ENCODE measurements at places on chromosomes 16 and 17.

- DNase-seq = no peak
These were observed 28.5 kb downstream of the STAT5B start for GRCh38 chr17:42247734-42248133.

DNA sequence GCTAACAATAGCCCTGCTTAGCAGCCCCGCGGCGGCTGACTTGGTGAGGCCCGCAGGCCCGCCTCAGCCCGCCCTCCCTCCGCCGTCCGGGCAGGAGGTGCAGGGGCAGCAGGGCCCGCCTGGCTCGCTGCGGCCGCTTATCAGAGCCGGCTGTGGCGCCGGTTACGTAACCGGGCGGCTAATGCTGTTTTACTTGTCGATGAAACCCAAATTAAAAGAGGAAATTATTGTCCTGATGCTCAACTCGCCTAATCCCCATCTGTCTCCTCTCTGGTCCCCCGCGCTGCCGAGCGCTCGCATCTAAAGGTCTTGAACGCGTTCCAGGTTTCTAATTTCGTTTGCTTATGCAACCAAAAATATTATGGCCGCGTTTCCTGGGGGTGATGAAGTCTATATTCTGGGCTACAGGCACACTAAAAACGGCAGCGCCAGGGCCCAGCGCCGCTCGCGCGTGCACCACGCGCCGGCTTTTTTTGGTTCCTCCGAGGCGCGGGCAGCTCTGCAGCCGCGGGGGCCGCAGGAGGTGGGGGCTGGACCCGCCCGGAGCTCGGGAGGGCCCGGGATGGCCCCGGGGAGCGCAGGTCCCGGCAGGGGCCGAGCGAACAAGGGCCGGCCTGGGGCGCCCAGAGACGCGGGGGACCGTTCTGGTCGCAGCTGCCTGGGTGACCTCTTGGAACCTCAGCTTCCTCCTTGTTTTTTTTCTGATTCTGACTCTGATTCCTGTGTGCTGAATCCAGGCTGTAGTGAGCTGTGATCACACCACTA, 65.2 kb upstream of the TOB1 start:
- no peak for DNase-seq

DNA sequence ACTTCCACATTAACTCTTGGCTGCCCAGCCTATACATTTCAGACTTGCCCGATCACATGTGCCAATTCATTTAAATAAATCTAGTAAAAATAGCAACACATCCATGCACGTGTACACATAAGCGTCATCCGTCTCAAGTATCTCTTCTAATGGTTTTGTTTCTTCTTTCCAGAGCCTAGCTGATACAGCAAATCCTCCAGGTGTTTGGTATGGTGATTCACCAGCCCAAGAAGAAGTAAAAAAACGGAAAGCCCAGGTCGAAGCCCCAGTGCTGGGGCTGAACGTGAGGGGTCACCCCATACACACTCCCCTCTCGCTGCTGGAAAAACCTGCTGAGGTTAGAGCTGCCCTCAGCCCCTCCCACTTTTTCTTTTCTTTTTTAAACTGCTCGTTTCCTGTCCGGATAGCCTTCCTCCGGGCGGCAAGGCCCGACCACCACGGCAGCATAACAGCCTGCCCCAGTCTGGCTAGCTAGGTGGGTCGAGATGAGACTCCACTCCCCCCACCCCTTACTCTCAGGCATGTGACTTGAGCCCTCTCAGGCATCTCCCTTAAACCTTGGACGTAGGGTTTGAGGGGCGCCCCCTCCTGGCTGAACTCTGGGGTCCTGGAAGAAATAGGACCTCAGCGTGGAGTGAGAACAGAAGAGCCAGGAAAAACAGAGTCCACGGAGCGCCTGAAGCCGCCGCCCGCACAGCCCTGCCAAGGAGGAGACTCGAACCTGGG, 13.9 kb upstream of the OR1F1 start:
- DNase-seq = no peak

GRCh38 chr16:4692460-4693295, 684 bp upstream of the NUDT16L1 start:
- DNase-seq = no peak

- DNase-seq = peak; percentile 81
These were observed at the start of gene RSAD1 for GRCh38 chr17:50478391-50479381. TSS of gene RSAD1 (plus strand) at chr17:50478860. CDS start at chr17:50478885, 25 bp downstream.

DNA sequence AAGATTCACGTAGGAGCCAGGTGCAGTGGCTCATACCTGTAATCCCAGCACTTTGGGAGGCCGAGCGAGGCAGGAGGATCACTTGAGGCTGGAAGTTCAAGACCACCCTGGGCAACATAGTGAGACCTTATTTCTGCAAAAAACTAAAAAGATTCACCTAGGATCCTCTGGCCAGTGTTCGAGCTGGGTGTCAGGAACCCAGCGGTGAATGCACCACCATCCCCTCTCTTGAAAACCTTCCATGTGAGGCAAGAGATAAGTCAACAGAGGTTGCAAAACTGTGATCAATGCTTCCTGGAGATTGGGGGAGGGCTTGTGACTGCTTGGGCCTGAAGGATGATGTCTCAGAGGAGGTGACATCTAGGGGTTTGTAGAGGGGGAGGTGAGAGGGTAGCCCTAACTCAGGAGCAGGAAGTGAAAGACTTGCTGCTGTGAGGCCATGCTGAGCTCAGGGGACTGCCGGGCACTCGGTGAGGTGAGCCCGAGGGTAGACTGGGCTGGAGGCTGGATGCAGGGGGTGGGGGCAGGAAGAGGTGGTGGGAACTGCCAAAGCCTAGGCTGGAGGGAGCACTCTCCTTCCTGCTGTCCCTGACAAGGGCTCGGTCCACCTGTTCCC, 11.7 kb downstream of the GJD3 start:
- no peak for DNase-seq

- no peak for DNase-seq
These were observed 417.9 kb downstream of the MAF start for GRCh38 chr16:79182616-79183015.

DNA sequence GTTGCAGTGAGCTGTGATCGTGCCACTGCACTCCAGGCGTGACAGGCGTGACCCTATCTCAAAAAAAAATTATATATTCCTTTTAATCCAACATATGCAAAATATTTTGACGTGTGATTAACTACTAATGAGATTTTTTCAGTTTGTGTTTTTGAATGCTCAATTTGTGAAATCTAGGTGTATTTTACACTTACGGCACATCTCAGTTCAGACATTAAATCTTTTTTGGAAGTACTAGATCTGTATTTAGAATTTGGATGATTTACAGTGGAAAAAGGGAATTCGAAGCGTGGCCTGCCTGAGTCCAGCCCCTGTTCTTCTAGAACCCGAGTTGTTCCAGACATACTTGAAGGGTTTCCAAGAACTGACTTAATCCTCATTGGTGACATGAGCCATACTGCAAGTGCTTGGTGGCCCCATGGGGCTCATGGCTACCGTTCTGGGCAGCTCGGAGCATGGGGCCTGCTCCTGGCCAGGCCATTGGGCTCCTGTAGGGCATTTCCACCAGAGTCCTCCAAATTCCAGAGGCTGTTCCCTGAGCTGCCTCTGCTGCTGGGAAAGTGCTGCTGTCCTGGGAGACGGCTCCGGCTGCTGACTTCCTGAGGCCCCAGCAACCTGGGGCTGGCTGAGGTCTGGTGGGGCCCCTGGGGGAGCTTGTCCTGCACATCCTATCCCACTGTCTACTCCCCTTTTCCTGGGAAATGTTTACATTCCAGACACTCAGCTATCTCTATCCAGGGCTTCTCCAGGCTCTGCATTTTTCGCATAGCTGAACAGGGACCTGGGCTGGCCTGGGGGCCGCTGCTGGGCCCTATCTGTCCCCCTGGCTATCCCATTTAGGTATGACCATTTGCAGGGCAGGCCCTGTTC, 27.2 kb downstream of the LLGL2 start:
- DNase-seq = no peak

DNA sequence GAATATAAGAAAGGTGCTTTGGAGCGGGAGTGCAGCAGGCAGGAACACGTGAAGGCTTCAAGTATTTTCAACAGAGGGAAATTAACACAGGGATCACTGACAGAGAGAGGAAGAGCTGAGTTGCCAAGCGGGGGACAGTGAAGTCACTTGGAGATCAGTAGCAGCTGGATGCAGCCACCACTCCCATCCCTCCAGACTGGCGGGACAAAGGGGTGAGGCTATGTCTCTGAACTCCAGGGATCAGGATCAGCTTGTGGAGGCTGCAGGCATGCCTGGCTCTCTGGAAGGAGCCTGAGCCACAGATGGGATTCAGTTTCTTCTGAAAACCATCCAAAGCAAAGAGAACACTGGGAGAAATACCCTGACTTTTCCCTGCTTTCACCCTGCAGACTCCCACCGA, 113.7 kb upstream of the IRX3 start:
- no peak for DNase-seq

DNA sequence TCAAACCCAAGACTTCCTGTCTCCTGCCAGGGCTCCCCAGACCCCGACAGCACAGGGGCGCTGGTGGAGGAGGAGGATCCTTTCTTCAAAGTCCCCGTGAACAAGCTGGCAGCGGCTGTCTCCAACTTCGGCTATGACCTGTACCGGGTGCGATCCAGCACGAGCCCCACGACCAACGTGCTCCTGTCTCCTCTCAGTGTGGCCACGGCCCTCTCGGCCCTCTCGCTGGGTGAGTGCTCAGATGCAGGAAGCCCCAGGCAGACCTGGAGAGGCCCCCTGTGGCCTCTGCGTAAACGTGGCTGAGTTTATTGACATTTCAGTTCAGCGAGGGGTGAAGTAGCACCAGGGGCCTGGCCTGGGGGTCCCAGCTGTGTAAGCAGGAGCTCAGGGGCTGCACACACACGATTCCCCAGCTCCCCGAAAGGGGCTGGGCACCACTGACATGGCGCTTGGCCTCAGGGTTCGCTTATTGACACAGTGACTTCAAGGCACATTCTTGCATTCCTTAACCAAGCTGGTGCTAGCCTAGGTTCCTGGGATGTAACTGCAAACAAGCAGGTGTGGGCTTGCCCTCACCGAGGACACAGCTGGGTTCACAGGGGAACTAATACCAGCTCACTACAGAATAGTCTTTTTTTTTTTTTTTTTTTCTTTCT, 8.1 kb downstream of the SERPINF1 start:
- no peak for DNase-seq

- DNase-seq = no peak
These were observed 675 bp upstream of the PDZD9 start for GRCh38 chr16:22001591-22001990.

DNA sequence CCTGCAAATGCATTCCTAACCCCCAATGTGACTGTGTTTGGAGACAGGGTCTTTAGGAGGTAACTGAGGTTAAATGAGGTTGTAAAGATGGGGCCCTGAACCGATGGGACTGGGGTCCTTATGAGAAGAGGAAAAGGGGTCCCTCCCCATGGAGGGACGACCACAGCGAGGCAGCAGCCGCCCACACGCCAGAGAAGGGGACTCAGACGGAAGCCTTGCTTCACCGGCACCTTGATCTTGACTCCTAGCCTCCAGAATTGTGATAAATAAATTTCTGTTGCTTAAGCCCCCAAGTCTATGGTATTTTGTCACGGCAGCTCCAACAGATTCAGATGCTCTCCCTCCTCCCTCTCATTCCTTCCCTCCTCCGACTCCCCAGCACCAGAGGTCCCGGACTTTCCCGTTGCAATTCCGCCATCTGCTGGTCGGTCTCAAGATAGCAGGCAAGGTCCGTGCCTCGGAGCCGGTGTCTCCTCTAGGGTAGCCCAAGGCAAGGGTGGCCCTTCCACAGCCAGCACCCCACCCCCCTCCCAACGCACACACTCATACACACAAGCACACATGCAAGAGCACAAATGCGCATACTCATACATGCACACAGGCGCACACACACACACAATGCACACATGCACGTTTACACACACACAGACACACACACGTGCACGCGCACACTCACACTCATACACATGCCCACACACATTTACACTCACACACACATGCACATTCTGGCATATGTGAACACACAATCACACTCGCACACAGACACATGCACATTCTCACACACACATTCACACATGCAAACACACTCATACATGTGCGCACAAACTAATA, 23.1 kb upstream of the C16orf78 start:
- DNase-seq = peak; percentile 33

DNA sequence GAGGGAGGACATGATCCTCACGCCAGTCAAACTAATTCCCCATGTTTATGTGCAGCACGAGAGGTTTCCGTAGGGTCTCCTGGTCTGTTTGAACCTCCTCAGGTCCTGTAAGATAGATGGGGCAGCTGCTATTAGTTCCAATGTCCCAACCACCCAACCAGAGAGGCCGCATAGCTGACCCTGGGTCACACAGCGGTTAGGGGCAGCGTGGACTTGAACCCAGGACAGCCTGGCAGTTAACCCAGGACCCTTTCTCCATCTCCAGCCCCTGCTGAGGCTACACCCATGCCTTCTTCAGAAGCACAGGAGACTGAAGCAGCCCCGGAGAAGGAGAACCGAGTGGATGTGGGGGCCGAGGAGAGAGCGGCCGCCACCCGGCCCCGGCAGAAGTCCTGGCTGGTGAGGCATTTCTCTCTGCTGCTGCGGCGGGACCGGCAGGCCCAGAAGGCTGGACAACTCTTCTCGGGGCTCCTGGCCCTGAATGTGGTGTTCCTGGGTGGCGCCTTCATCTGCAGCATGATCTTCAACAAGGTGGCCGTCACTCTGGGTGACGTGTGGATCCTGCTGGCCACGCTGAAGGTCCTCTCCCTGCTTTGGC, 5.5 kb downstream of the OTOP3 start:
- no peak for DNase-seq

DNA sequence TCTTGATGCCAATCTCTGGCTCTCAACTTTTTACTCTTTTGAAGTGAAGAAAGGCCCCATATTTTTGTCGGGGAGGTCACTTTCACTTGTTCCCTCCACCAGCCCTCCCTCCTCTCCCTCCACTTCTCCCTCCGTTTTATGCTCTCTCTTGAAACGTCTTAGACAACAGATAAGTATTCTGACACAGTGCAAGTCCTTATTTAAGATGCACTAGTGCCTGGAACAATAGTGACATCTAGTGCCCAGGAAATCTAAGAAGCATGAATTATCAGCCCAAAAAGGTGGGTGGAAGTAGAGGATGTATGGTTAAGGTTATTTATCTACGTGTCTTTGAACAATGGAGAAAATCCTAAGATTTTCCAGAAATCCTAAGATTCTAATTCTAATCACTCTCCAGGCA, 17.9 kb downstream of the PSME3IP1 start:
- no peak for DNase-seq

- no peak for DNase-seq
These were observed 2.3 kb downstream of the GAS2L2 start for GRCh38 chr17:35750526-35751395.

- DNase-seq = no peak
These were observed 10.2 kb upstream of the FOXF1 start for GRCh38 chr16:86499889-86500707.

- DNase-seq = no peak
These were observed 30.0 kb downstream of the EEF2K start for GRCh38 chr16:22235839-22236745.

GRCh38 chr16:54171626-54172537, 114.7 kb downstream of the IRX3 start:
- no peak for DNase-seq

DNA sequence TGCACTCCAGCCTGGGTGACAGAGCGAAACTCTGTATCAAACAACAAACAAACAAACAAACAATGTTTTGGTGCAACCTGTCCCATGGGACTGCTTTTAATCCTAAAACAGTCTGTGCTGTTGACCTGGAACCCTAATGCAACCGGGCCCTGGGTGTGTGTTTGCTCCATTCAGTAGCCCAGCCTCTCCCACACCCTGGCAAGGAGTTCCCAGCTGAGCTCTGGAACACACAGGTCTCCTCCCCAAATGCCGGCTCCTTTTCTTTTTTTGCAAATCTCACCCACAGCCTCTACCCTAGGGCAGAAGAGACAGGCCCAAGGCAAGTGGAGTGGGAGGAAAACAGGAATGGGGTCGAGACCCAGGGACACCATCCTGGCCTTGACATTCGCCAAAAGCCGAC, 29.8 kb upstream of the RASD1 start:
- no peak for DNase-seq
